ENCODE measurements at places on chromosomes 13 and 19. TPM values are rescaled to one million over a fixed set of nuclear protein-coding genes. Genes with fewer than 3 reads are reported as not detected.

Gene KIR3DL2
- not detected for total RNA-seq

Gene NKPD1
- total RNA-seq: 1.4 TPM

Gene BRCA2
- total RNA-seq: 7.8 TPM

Gene OR4F17
- not detected for total RNA-seq

Gene FBXL3
- 21.6 TPM for total RNA-seq
